M059J (cell line): ENCODE measurements at places on chromosomes 7 and 10.

- DNase-seq, result no peak
These were observed 35.4 kb downstream of the KIAA1549 start for GRCh38 chr7:138945821-138946220.

- DNase-seq, result peak; percentile 11
These were observed 4.7 kb upstream of the CREB5 start for GRCh38 chr7:28407651-28408050.

- no peak for DNase-seq
These were observed 259.6 kb upstream of the POM121L12 start for GRCh38 chr7:52775876-52776275.

- peak; percentile 81 for DNase-seq
These were observed 352.1 kb downstream of the FRMD4A start for GRCh38 chr10:13978533-13979115.

DNA sequence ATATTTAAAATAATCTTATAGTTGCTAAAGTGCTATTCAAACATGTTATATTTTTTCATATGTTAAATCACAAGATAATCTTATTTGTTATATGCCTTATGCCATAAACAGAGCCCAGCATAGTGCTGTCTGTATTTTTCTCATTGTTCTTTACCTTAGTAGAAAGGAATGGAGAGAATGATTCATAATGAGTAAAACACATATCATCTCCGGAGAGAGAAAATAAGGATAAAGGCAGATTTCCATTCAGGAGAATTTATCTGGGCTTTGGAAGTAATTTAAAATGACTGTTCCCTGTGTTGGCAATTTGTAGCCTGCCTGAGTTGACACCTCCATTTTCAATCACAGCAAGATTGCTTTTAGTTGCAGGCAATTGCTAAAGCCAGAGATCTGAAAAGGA is 30.2 kb downstream of the CHN2 start:
- DNase-seq, result no peak

- DNase-seq, result peak; percentile 37
These were observed 171.9 kb downstream of the FGFR2 start for GRCh38 chr10:121426307-121426706.

- DNase-seq, result no peak
These were observed 557.4 kb upstream of the ADARB2 start for GRCh38 chr10:2294739-2295138.

DNA sequence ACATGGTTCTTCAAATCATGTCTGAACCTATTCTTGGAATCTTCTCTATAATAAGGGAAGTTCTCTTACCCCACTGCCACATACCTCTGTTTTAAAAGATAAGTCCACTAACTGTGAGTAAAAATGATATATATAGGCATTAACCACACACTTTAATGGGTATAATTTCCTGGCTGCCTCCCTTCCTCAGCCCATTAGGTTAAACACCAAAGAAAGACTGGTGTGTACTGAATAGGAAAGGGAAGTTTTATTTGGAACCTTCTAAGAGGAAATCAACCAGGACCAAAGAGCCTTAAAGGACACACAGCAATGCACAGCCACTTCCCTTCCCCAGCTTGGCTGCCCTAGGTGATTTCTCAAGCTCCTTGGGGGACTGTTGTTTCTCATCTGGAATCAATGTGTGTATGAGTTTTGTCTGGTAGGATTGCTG is 5.0 kb upstream of the WBP1L start:
- DNase-seq, result no peak

DNA sequence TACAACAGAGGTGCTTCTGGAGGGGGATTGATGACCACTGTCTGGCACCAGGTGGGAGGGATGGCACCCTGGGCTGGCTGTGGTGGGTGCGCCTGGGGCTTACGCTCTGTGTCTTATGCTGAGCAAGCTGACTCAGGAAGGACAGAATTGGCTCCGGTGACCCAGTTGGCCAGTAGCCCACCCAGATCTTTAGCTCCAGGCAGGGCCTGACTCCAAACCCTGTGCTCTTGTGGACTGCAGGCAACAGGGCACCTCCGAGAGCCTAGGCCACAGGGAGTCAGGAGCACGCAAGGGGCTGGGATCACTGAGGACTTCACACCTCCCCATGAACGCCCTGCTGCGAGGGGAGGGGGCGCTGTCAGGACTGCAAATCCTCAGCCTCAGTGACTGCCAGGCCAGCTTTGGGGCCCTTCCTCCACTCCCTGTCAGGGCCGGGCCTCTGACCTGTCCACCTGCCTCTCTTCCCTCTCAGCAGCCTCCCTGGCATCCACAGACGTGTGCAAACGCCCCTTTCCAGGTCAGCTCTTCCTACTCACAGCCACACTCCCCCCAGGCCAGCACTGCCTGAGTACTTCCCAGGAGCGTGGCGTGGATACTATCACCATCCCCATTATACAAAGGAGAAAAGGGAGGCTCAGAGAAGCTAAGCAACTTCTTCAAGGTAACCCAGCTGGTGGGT is 118.7 kb downstream of the SLIT1 start:
- DNase-seq, result no peak

- DNase-seq, result peak; percentile 41
These were observed 275.3 kb downstream of the HDAC9 start for GRCh38 chr7:18770822-18771221.

DNA sequence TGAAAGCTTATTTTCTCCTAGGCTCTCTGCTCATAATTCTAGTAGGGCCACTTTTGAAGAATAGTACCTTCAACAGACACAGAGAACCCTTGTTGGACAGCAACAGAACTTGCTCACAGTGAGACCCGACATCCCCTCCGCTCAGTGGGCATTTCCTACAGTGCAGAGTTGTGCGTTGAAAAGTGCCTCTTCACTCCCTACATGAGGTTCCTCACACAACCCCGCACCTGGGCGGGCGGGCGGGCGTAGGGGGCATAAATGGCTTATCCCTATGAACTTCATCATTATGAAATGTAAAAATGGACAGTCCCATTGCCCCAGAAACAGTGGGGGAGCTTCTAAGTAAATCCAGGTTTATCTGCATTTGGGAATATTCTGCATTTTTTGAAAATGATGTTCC is 174.9 kb downstream of the MGMT start:
- no peak for DNase-seq

- no peak for DNase-seq
These were observed 271.9 kb downstream of the KIF20B start for GRCh38 chr10:89973326-89973725.

DNA sequence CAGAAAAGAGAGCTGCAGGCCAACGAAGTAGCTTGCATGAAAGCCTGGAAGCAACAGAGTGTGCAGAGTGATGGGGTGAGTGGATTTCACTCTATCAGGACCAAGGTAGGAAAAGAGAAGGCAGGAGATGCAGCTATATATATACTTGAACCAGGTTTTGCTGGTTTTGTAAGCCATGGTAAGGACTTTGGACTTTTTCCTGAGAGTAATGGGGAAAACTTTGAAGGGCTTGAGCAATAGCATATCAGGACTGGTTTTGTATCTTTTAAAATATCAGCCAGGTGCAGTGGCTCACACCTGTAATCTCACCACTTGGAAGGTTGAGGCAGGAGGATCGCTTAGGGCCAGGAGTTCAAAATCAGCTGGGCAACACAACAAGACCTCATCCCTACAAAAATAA is 120.6 kb upstream of the NRP1 start:
- no peak for DNase-seq

- DNase-seq, result peak; percentile 56
These were observed 60.0 kb upstream of the KLF14 start for GRCh38 chr7:130793855-130794618.

GRCh38 chr7:149748076-149748874 is 25.1 kb downstream of the ZNF467 start:
- DNase-seq, result peak; percentile 10

- no peak for DNase-seq
These were observed 1.6 kb upstream of the TEX36 start for GRCh38 chr10:125684581-125684980.

DNA sequence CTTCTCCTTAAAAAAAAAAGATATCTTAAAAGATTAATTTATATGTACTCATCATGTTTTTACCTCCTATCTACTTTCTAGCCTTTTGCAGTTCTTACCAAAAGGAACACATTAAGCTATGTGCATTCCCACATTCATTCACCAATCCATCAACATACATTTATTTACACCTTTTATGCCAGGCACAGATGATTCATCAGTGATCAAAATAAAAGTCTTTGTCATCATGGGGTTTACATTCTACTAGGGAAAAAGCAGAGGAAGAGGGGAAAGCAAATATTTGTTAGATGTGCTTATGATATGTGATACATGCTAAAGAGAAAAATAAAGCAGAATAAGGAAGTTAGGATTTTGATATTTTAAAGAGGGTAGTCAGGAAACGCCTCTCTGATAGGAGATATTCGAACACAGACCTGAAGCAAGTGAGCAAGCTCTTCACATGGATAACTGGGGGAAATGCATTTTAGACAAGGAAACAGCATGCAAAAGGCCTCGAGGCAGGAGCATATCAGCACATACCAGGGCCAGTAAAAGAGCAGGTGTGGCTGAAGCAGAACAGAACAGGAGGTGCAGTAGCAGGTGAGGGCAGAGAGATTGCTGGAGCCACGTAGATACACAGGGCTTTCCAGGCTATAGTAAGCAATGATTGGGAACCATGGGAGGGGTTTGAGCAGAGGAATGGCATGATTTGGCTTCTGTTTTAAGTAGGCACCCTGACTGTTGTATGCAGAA is 67.4 kb downstream of the REEP3 start:
- peak; percentile 24 for DNase-seq

- DNase-seq, result peak; percentile 23
These were observed 804 bp downstream of the TMEM106B start for GRCh38 chr7:12211711-12212485.

- DNase-seq, result peak; percentile 31
These were observed 23.4 kb downstream of the ZPBP start for GRCh38 chr7:50069613-50070012.

DNA sequence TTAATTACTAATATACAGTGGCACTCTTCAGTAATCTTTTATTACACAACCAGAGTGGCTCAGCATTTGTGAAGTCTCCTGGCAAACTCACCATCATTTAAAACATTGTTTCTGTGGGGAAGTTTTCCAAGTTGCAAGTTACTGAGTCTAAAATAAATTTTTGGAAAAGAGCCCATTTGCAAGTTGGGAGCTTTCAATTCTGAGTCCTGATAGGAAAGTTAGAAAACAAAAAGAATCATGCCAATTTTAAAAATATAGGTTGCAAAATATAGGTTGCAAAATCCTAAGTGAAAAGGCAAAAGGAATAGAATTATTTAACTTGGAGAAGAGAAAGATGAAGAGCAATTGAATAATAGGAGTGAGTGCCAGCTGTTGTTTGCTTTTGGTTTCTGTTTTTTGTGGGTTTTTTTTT is 378.8 kb upstream of the C7orf33 start:
- no peak for DNase-seq

DNA sequence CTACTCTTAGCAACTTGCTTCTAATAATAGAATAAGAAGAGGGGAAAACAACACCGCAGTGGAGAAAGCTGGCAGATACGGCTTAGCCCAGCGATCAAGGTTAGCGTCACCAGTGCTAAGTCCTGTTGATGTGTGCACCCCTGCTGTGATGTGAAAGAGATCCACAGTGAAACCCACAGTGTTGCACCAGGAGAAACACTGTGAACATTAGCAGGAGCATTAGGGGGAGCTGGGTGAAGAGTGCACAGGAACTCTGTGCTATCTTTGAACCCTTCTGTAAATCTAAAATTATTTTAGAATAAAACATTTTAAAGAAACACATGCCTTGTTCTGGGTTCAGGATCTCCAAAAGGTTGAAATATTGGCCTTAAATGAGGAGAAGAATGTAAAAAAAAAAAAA is 154.1 kb upstream of the UNC5B start:
- DNase-seq, result no peak

DNA sequence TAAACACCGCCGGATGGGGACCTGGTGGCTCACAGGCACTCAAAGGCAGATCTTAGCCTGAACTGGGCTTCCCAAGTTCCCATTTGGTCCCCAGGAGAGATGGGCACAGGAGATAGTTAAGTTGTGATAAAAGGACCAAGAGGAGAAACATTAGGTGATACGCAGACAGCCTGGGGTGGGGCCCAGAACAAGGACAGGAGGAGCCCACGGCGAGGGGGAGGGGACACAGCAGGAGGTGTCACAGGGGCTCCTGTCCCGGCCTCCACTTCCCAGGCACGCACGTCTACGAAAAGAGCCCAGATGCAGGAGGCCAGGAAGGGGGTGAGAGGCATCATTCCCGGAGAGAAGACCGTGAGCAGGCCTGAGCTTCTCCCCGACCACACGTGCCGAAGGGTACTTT is 16.3 kb upstream of the DNAAF5 start:
- no peak for DNase-seq

GRCh38 chr7:47293884-47294555 is 287.9 kb downstream of the TNS3 start:
- peak; percentile 33 for DNase-seq

GRCh38 chr7:114310345-114311110 is 104.1 kb upstream of the FOXP2 start:
- DNase-seq, result no peak

DNA sequence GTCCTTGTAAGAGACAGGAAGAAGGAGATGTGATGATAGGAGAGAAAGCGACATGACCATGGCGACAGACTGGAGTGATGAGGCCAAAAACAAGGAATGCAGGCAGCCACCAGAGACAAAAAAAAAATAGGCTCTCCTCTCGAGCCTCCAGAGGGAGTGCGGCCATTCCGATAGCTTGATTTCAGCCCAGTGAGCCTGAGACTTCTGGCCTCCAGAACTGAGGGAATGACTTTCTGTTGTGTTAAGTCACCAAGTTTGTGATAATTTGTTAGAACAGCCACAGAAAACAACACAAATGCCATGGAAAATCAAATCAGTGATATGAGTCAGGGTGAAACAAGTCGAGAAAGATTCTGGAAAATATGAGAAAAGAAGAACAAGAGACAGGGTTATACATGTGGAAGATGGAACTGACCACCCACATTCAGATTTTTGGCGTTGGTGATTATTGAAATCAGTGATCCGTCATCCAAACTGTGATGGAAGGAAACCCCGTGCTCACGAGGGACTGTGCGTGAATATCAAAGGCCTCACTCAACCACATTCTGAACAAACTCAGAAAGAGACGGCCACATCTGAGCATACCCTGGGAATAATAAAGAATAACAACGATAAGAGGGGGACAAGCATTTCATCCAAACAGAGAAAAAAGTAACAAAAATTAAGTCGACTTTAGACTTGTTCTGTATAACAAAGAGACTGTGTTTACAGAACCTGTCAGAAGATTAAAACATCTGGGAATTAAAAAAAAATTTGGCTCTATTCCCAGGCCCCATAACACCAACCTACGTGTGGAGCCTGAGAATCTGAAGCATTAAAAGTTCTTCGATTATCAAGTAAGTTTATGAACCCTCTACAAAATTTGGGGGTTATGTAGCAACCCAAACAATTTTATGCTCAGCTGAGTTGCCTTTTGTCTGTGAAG is 72.1 kb downstream of the EEPD1 start:
- no peak for DNase-seq

- DNase-seq, result no peak
These were observed 8.7 kb upstream of the BHLHA15 start for GRCh38 chr7:98202367-98203195.

- no peak for DNase-seq
These were observed 24.8 kb downstream of the CCSER2 start for GRCh38 chr10:84353052-84353803.

DNA sequence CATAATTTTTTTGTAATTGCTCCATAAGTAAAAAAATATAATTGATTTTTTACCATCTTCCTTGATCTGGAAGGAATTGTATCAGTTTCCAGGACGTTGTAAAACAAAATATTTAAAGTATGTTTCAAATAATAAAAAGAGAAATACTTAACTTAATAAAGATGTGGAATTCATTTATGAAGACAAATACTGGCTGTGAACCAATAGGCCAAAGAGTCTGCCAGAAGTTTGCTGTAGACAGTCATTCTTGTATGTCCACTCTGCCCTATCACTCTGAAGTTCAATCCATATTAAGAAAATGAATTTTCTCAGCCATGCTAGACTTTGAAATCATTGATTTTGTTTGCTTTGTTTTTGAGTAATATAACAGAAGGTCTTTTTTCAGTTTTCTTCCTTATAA is 256.4 kb downstream of the TRIL start:
- DNase-seq, result no peak
